ENCODE measurements at places on chromosomes 6 and 20.
A peak's percentile ranks its signal among the peaks of the same experiment; 100 is the strongest.

DNA sequence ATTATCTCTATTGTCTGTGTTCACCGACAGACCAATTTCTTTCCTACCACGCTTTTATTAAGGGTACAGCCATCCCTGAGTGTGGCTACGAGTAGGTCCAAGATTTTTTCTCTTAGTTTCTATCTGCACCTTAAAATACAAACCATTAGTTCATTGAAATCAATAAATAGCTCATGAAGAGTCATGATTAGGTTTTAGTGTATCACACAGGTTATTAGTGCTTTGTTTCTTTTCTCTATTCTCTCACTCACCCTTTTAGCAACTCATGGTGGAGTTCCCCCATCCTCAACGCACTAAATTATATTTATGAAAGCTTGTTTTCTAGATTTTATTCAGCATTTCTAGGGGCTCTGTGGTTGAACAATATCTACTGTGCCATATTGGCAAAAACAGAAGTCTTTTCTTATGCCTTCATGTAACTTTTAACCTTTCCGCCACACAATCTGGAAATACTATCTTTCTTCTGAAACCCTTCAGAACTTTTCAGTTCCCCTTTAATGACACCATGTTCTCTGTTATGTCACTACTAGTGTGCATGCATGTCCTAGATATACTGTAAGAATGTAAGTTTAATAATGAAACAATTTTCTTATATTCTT lies 128.2 kb upstream of the LAMA2 start:
- no peak for DNase-seq

GRCh38 chr6:68758559-68758958 lies 123.5 kb downstream of the ADGRB3 start:
- no peak for DNase-seq

GRCh38 chr6:25167961-25168360 lies 111.2 kb upstream of the CARMIL1 start:
- DNase-seq, result no peak

DNA sequence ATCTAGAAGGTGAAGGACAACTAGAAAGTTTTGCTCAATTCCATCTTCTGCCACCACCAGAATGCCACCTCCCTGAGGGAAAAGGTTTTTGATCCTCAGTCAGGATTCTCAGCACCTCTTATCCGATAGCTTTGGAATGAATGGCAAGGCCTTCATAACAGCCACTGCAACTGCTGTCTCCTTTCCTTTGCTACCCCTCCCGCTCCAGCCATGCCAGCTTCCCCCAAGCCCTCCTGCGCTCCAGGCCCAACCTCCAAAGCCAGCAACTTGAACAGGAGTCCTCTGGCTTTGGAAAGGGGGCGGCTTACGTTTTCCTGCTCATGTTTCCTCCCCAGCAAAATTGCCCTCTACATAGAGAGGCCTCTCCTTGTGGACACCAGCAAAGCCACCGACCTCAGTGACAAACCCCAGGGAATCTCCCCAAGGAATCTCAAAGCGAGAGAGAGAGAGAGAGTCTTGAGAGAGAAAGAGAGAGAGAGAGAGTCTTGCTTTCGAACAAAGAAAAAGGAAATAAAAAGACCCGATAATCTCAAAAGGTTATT lies 420 bp upstream of the BTN2A1 start:
- peak; percentile 40 for DNase-seq

GRCh38 chr6:27672113-27672799 lies 199.4 kb upstream of the ZNF184 start:
- no peak for DNase-seq

- DNase-seq, result no peak
Observed at GRCh38 chr20:62908971-62909791, 17.1 kb downstream of the DIDO1 start.

DNA sequence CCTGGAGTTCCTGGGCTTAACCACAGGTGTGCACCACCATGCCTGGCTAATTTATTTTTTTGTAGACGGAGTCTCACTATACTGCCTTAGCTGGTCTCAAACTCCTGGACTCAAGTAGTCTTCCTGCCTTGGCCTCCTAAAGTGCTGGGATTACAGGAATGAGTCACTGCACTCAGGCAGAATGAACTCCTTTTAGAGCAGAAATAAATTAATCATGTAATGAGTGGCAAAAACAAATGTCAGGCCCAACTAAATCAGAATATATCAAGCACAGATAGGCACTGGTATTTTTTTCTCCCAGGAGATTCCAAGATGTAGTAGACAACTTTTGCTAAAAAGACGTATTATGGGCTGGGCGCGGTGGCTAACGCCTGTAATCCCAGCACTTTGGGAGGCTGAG lies 2.6 kb downstream of the RPS10 start:
- no peak for DNase-seq

DNA sequence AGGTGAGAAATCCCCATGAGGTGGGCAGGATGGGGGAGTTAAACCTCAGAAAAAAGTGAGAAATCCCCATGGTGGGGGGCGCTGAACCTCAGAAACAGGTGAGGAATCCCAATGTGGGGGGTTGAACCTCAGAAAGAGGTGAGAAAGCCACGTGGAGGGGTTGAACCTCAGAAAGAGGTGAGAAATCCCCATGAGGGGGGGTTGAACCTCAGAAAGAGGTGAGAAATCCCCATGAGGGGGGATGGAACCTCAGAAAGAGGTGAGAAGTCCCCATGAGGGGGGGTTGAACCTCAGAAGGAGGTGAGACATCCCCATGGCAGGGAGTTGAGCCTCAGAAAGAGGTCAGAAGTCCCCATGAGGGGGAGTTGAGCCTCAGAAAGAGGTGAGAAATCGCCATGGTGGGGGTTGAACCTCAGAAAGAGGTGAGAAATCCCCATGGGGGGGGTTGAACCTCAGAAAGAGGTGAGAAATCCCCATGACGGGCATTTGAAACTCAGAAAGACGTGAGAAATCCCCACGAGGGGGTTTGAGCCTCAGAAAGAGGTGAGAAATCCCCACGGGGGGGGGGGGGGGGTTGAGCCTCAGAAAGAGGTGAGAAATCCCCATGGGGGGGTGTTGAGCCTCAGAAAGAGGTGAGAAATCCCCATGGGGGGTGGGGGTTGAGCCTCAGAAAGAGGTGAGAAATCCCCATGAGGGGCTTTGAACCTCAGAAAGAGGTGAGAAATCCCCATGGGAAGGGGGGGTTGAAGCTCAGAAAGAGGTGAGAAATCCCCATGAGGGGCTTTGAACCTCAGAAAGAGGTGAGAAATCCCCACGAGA lies 14.3 kb upstream of the GOPC start:
- no peak for DNase-seq

DNA sequence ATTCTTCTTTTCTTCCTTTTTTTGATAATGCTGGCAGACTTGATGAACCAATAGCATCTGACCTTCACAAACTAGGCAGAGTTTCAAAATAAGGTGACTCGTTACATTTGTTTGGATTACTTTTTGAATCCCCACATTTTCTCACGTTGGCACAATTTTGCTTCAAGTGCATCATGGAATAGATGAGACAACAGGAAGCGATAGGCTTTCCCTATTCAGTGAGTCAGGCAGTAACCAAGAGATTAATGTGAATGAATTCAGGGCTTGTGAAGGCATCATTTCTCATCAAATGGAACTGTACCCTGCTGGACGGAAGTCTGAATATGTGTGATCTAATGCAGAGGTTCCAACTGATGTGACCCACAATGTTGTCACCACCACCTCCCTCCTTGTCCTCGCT lies 10.7 kb downstream of the RFPL4B start:
- DNase-seq, result no peak

GRCh38 chr6:7033202-7033601 lies 74.6 kb upstream of the RREB1 start:
- DNase-seq, result no peak

- no peak for DNase-seq
Observed at GRCh38 chr6:151805286-151805840, 2.1 kb upstream of the ESR1 start.

DNA sequence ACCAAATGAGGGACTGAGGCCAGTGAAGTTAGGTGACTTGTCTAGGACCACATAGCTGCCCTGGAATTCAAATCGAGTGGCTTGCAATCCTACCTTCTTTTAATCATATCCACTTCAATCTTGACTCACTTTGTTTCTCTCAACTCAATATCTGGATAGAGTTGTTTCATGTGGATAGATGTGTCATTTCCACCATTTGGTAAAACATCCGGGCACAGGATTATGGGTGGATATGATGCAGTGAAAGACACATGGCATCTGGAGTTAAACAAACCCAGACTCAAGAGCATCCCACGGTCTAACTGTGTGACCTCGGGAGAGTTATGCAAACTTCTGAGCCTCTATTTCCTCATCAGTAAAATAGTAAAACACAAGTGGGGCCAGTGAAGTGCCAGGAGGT lies 103.6 kb upstream of the CNKSR3 start:
- no peak for DNase-seq

- DNase-seq, result no peak
Observed at GRCh38 chr6:21987501-21987957, 309.3 kb downstream of the PRL start.

GRCh38 chr20:39146394-39146793 lies 184.2 kb downstream of the DHX35 start:
- DNase-seq, result no peak

GRCh38 chr6:71533939-71534379 lies 245.3 kb downstream of the OGFRL1 start:
- no peak for DNase-seq

DNA sequence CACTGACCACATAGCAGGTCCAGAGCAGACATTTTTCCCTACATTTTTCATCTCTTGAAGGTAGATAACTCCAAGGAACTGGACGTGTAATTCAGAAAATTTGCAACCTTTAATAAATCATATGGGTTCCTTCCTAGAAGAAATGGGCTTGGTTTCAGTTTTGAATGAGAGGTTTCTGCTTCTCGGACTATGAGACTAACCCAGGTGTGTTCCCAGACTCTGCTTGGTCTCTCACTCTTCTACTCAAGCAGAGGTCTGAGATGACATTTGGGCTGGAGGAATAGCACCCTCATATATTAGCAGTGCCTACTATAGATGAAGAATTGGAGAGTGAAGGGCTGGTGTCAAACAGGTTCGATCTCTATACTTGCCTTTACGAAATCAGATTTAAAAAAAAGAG lies 231.2 kb downstream of the DOK5 start:
- DNase-seq, result no peak

All from nucleus accumbens (tissue), 56 donors.